SK-MEL-5 (cell line): ENCODE measurements at places on chromosomes 6 and 20. TPM values are rescaled to one million over a fixed set of nuclear protein-coding genes. Genes with fewer than 3 reads are reported as not detected.

DNA sequence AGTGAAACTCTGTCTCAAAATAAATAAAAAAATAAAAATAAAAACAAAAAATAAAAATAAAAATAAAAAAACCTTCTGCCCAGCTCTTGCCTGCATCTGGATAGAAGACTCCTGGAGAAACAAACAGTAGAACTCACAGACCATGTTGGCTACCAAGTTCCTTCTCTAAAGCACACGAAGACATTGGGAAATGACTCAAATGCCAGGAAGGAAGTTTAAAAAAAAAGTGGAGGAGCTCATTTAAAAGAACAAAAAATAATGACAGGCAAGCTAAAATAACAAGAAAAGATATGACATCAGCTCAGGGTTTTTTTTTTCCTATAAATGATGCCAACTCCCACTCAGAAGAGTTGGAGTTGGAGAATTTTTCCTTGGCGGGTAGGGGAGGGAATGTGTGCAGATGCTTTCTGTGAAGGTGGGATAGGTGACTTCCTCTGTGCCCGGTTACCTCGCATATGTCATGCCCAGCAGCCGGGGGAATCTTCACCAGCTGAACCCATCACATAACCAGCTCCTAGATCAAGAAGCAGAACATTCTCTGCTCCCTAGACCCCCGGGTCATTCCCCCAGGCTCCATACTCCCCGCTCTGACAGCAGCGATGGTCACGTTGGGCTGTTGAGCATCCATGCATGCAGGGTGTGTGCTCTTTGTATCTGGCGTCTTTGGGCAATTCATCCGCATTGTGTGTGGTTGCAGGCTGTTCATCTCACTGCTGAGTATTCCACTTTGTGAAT is 17.3 kb upstream of the CD93 start:
- no peak for DNase-seq

GRCh38 chr6:95780037-95780436 is 202.7 kb downstream of the MANEA start:
- DNase-seq, result no peak

- DNase-seq, result no peak
These were observed 80.1 kb downstream of the AIG1 start for GRCh38 chr6:143140767-143141166.

DNA sequence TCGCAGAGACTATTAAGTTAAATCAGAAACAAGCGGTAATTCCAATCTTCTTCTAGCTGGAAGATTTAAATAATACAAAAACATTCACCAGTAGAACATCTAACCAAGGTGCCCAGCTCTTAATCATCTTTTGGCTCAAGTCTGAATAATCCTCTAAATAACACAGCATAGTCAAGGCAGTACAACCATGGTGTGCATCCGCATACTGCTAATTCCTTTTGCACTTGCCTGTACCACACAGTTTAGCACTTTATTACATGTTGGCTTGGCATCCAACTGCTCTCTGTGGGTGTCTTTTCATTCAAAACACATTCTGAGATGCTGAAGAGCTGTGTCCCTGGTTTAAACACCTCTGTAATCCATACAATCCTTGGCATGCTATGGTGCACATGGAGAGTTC is 42.3 kb downstream of the VGLL2 start:
- no peak for DNase-seq

DNA sequence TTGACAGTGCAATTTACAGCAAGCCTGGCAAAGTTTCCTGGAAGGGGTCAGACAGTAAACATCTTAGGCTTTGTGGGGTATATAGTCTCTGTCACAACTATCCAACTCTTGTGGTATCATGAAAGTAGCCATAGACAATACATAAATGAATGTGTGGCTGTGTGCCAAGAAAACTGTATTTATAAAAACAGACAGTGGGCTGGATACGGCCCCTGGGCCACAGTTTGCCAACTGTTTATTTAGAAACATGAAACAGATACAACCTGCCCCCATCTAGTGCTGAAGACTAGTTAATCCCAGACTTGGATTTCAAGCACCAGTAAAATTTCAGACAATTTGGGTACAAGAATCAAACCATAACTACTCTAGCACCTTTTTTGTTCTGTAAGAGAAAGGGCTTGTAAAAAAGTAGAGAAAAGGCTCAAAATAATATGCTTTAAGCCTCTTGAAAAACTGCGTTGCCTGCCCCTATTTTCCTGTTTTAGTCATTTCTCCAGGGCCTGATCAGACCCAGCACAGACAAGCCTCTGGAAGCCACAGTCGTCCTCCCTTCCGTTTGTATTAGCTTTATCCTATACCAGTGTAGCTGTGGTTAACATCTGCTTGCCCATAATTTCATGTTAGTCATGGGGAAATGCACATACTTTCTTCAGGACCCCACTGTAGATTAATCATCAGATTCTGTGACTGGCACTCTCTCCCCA is 30.8 kb downstream of the JAG1 start:
- DNase-seq, result no peak

GRCh38 chr20:53124803-53125202 is 152.6 kb downstream of the TSHZ2 start:
- DNase-seq, result no peak

REM1 gene
- not detected in 2 replicates for total RNA-seq

HTR1E gene
- not detected in 2 replicates for total RNA-seq

- no peak for DNase-seq
These were observed 160.7 kb downstream of the FOXC1 start for GRCh38 chr6:1770435-1770843.

- peak; percentile 52 for DNase-seq
These were observed 37.7 kb downstream of the KIF25 start for GRCh38 chr6:168035098-168035660.

- DNase-seq, result peak; percentile 86
These were observed 11.0 kb downstream of the UQCC2 start for GRCh38 chr6:33700391-33701050.

CTCFL gene
- total RNA-seq, result 0.42 and 0.51 TPM in 2 replicates

DNA sequence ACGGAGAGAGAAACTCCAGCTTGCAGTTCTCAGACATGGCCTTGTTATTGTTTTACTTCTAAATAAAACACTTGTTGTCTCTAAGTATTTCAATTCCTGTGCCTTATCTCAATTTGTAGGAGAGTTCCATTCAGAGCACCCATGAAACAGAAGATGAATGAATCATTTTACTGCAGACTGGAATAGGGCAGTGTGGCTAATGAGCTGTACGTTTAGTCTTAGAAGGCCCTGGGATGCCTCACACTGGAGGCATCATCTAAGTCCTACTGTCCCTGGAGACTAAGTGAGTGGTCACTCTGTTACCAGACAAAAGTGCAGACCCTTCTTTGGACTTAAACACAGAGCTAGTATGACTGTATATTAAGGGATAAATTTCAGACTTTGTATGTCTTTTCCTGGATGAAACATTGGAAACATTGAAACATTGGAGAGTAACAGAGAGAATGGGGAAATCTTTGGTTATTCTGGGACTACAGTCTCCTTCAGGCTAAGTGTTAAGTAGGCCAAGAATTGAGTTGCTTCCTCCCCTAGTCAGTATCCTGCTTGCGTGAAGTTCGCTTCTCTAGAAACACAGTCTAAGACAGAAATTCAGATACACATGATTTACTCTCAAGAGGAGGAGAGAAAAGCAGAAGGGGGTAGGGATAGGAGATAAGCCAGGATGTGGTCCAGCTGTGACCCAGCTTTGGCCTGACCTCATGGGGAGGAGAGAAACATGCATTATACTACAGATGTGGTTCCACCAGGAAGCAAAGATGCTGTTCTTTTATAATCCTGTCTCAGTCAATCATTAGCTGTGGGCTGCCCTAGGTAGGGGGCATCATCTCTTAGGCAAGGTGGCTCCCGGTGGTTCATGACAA is 167.4 kb upstream of the BMP2 start:
- no peak for DNase-seq

DEFB132 gene
- total RNA-seq, result not detected in 2 replicates

CNKSR3 gene
- total RNA-seq, result 6.7 and 8.3 TPM in 2 replicates

GRCh38 chr6:53547166-53547810 is 2.4 kb upstream of the GCLC start:
- DNase-seq, result no peak

DNA sequence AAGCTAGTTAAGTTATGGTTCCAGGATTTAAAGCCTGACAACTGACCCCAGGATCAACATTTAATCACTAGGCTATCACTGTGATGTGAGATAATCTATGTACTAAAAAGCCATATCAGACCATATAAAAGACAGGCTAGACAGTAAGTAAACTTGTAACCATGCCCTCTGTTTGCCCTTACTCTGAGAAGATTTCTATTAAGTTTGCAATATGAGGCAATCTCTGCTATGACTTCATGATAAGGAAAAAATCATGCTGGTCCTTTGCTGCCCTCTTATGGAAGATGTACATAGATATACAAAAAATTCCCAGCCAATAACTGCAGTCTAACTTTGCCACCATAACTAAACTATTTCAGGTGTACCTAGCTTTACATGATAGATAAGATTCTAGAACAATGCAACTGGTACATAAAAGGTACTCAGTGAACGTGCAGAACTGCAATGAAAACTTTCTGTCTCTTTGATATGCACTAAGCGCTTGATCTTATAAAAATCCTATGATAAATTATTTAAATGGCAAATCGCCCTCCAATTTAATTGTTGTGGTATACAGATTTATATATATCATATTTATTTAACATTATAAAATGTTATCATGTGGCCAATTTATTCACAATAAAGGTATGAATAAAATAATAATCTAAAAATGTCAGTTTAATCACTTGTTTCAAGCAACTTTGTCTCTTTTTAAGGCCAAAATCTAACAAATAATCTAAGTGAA is 70.5 kb downstream of the FAM217A start:
- DNase-seq, result peak; percentile 93

EYA2 gene
- not detected in 2 replicates for total RNA-seq
